ENCODE measurements at places on chromosomes 13 and 19.

DNA sequence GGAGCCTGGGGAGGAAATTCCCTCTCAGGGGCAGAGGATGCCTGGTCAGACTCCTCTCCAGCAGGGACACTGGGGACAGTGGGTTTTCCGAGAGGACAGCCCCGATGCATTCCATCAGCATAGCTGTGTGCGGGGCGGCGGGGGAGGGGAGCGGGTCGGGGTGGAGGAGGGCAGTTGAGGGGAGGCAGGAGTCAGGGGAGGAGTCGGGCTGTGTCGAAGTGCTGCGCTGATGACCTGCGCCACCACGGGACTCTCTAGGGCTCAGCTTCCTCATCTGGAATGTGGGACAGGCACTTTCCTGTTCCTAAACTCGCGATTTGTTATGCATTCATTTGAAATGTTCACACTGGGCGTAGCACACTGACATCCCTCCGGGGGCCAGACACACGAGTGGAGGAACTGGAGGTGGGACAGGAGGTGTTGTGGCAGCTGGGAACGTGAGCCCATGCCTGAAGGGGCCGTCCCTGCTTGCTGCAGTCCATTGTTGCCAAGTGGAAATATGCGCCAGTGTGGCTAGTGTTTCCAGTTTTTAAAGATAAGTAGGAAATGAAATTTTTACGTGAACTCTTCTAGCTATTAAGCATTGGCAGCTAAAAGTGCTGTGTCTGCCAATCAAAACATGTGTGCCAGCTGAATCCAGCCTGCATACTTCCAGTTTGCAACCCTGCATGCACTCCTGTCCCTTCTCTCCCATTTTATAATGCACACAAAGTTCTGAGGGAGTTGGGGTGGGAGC, 43.3 kb downstream of the FLT1 start:
- no peak for DNase-seq

DNA sequence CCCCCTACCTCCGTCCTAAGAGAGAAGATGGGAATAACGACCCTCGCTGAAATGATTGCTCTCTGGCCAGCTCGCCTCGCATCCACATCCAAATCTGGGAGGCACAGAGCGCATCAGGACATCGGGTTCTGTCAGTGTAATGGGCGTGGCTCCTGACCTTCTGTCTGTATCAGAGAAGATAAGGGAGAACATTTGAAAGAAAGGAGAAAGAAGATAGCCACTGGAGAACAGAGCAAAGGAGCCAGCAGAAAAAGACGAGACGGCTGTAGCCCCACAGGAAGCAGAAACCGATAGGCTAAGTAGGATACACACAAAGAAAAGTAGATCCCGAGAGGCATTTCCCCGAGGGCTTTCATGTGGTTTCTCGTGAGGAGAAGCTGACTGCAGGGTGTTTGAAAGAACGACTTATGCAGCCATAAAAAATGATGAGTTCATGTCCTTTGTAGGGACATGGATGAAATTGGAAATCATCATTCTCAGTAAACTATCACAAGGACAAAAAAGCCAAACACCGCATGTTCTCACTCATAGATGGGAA, 14.0 kb upstream of the GJB2 start:
- no peak for DNase-seq

DNA sequence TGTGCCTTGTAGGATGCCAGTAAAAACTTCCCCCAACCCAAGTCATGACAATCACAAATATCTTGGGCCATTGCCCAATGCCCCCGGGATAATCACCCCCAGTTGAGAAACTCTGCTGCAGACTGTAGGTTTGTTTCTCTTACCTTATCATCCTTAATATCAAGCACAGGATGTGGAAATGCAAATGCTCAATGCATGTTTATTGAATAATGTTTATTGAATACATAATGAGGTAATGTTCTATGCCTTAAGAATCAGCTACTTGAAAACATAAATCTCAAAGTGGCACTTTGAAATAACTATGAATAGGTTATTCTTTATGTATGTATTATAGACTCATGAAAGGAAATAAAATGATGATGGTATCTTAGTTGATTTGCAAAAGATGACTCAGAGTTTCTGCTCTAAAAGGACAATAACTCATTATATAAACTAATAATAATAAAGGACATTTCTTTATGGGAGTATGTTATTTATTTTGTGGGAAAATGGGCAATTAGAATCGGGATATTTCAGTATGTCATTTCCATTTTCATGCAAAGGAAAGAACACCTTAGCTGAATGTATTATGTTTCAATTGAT, 414.2 kb downstream of the EFNB2 start:
- no peak for DNase-seq

- peak; percentile 57 for DNase-seq
Measured at GRCh38 chr13:98839856-98840769, 87.6 kb upstream of the SLC15A1 start.

DNA sequence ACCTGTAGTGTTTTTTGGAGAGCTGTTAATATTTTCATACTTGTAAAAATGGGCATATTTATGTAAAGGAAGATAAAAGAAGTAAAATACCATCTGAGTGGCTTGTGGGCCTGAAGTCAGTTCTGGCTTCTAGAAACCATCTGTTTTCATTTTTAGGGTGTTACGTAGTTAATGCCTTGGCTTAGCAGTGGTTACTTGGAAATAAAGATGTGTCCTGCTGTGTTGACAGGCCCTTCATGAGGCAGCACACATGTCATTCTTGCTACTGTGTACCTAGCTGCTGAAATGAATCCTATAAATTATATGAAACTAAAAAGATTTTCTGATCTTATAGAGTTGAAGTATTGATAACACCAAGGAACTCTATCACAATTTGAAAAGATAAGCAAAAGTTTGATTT, 16.0 kb downstream of the ILF3 start:
- DNase-seq: no peak

DNA sequence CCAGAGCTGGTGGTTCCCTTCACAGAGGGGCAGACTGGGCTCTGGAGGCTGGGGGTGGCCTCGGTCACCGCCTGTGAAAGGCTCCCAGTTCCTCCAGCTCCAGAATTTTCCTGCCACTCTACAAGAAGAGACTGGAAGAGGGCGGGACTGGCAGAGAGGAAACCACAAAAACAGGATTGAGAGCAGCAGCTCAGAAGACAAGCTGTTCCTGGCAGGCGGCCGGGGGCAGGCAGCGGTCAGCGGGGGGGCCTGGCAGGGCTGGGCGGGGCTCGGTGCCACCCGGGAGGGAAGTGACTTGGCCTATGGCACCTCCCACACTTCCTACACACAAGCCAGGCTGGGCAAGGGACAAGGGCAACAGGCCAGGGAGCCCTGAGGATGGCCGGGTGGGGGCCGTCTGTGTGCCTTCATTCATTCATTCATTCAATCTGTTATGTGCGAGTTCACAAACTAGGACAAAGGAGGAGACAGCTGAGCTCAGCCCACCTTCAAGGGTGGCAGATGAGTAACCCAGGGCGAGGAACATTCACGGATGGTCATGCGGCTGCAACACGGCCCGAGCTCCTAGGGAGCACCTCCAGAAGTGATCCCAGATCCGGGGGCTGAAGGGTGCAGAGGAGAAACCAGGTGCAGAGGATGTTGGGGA, 16.9 kb upstream of the BTBD2 start:
- no peak for DNase-seq

- no peak for DNase-seq
Measured at GRCh38 chr19:1827566-1828278, 15.6 kb upstream of the ATP8B3 start.

GRCh38 chr19:40414542-40415535, 1.7 kb upstream of the PRX start:
- no peak for DNase-seq

DNA sequence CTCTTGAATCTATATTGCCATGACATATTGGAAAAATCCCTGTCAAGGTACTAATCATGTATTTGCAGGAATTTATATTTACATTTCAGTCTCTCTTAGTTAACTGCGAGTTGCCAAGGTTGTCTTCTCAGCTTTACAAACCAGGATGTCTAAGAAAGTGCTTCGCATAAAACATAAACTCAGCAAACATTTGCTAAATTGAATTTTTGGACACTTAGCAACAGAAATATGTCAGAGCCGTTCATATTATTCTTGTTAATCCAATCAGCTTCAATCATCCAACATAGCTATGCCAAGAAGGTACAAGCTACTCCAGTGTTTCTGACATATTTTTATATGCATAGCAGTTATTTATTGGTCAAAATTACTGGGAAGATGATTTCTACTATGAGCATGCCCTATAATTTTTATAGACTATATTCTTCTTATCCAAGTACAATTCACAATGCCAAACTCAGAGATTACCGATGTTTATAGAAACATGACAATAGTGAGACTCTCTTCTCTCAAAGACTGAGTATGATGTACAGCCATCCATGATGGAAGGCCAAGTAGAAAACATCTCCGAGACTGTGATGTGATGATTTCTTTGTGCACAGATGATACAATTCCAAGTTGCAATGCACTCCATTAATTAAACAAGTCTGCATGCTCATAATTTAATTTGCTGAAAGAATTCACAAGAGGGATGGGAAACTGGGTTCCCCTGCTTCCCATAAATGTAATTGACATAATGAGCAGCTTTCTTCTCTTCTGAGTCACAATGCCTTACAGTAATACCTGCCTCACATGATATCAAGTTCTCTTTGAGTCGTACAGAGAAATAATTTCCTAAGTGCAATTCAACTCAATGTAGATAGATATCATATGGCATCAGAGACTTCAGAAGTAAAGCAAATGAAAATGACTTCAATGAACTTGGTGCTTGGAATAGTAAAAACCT, 776.3 kb downstream of the EFNB2 start:
- no peak for DNase-seq

GRCh38 chr19:38852231-38853044, 2.7 kb upstream of the HNRNPL start:
- no peak for DNase-seq

DNA sequence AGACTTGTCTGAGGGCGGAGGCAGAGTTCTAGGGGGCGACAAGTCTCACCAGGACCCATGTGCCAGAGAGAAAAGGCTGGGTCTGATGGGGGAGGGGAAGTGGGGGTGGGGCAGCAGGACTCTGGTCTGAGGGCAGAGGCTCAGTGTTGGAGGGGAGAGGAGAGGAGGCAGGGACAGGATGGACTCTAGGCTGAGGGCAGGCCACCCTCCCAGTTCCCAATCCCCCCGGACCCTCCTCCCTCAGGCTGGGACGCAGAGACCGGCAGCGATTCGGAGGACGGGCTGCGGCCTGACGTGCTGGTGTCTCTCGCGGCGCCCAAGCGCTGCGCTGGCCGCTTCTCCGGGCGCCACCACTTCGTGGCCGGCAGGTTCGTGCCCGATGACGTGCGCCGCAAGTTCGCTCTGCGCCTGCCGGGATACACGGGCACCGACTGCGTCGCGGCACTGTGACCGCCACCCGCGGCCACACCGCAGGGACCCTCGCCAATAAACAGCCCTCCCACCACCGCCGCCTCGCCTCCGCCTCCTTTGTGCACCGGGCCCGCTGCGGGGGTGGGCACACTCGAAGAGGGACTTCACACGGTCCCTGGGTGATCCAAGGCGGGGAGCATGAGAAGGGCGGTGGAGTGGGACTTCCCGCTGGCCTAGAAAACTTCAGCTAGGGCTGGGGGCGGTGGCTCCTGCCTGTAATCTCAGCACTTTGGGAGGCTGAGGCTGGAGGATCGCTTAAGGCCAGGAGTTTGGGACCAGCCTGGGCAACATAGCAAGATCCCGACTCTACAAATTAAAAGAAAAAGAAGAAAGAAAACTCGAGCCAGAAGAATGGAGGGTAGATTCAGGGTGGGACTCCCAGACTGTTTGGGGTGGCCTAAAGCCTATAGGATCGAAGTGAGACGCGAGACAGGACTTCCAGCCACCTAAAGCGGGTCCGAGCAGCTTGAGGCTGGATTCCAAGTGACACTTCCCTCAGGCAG, 703 bp upstream of the CILP2 start:
- no peak for DNase-seq

GRCh38 chr13:53276265-53276664, 247.7 kb downstream of the OLFM4 start:
- no peak for DNase-seq

- no peak for DNase-seq
Measured at GRCh38 chr13:76198568-76199163, 562.5 kb downstream of the LMO7 start.

DNA sequence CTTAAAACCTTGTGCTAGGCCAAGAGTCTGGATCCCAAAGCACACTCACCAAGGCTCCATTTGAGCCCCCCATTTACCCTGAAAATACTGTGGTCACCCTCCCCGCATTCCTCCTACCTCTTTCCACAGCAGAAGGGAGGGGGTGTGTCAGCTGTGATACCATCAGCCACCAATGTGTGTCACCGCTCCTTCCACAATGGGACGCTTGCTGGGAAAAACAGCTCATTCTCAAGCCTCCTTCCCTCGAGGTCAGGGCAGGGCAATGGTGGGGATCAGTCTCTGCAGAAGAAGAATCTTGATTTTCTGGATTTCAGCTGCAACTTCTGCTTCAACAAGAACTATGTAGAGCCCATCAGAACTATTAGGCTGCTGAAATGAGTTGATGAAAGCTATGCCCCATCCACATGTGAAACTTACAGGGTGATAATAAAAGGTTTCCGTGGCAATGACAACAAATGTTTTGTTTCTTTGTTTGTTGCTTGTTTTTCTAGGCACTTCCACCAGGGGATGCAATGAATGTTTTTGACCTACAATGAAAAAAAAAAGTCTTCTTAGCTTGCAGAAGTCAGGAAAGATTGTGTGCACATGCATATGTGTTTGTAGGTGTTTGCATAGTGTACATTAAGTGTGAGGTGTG, 26.4 kb upstream of the ZNF507 start:
- DNase-seq: no peak

- DNase-seq: peak; percentile 83
Measured at GRCh38 chr19:18469069-18469846, 31.3 kb upstream of the ISYNA1 start.

DNA sequence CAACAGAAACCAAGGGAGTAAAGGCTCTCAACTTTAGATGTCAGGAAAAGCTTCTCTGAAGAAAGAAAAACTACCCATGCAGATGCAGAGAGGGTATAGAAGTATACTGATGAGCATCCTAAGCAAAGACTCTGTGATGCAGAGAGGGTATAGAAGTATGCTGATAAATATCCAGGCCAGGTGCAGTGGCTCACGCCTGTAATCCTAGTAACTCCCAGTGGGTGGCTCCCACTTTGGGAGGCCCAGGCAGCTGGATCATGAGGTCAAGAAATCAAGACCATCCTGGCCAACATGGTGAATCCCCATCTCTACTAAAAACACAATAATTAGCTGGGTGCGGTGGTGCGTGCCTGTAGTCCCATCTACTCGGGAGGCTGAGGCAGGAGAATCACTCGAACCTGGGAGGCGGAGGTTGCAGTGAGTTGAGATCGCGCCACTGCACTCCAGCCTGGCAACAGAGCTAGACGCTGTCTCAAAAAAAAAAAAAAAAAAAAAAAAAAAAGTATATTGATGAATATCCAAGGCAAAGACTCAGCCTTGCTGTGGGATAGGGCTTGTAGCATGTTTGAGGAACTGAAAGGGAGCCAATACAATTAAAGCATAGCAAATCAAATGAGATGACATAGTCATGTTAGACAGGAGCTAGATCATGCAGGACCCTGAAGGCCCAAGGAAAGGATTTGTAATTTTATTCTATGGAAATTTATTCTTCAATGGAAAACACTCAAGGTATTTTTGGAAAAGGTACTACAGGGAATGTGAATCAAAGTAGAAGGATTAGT, 14.9 kb downstream of the UBL3 start:
- DNase-seq: no peak

Measured in liver (tissue), 10 donors.